NCI-H460 (cell line): ENCODE measurements at places on chromosomes 1 and 21.
A peak's percentile ranks its signal among the peaks of the same experiment; 100 is the strongest.

DNA sequence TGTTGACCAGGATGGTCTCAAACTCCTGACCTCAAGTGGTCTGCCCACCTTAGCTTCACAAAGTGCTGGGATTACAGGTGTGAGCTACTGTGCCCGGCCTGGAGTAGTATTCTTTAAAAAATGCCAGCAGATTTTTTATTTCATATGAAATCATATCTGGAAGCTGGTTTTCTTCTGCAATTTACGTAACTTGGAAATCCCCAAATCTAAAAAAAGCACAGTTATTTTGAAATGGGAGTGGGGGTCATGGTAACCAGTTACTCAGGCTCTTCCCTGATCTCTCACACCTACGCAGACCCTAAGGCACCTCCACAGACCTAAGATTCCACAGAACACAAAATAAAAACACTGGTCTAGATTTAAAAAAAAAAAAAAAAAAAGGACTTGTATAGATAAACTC, 219.8 kb downstream of the DAB1 start:
- DNase-seq = no peak

DNA sequence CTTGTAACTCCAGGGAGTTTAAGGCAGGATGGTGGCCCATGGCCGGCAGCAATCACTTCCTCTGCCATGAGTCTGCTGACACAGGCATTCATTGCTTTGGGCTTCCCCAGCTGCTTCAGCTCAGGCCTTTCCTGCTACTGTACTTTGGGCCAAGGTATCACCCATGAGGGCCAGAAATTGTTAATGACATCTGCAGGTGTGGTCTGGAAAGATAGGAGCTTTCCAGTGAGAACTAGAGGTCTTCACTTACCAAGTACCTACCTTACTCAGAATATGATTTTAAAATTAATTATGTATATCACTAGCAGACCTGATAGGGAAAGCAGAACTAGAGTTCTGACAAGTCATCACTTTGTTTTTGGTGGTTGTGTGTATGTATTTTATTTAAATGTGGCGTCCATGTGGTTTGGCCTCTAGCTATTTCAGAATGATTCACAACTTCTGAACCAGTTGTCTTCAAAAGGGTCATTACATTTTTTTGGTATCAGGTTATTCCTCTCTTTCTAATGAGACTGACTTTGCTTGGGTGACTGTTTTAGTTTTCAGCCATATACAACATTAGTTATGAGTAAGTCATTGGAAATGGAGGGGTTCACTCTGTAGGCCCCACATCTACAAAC, 2.7 kb downstream of the RGL1 start:
- no peak for DNase-seq

GRCh38 chr1:206470692-206471414, 577 bp downstream of the IKBKE start:
- DNase-seq = no peak

- DNase-seq = no peak
Observed at GRCh38 chr1:196535727-196536126, 72.5 kb downstream of the KCNT2 start.

DNA sequence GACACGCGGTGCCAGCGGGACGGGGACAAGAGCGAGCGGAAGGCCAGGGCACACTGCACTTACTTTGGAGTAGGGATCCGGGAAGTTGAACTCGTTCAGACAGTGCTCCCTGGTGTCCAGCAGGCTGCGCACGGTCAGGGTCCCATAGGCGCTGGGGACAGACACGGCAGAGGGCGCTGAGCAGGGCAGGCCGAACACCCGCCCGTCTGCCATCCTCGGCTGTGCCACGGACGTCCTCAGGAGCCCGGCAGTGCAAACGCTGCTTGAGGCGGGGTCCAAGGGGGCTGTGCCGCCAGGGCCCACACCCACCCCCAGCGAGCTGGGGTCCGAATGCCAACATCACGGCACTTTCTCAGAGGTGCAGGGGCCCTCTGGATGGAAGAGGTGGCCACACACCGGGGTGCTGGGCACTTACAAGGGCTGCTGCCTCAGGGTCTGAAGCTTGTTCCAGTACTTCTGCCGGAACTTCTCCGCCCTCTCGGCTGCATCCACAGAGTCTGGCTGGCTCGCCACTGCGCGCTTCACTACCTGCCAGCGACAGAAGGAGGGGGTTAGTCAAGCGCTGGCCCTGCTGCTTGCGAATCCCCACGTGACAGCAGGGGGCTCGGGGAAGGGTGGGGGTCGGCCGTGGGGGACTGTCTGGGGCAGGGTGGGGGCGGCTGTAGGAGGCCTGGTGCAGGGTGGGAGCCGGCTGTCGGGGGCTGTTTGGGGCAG, 12.3 kb downstream of the PANK4 start:
- DNase-seq = no peak

DNA sequence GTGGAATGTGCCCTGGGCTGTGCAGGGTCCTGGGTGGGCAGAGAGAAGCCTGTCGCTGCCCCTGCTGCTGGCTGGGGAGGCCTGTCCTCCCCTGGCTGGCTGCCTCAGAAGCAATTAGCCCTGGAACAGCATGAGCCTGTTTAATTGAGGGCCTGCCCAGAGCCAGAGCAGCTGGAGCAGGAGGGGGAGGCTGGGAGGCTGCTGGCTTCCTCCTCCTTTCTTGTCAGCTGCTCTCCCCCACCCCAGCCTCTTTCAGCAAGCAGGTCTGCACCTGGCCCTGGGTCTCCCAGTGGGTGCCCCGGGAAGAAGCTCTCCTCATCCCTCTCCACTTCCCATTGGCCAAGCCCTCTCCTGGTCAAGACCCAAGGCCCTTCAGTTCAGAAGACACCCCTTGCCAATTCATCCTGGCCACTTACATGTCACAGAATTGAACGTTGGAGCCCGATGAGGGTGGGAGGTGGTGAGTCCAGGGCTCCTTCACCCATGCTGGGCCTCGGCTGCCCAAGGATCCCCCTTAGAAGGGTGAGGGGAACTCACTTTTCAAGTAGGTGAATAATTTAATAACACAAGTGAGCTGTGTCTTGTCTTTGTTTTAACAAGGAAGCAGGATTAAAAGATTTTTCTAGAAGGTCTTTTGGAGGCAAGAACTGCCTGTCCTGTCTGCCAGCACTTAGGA, 13.2 kb downstream of the AMPD2 start:
- no peak for DNase-seq

DNA sequence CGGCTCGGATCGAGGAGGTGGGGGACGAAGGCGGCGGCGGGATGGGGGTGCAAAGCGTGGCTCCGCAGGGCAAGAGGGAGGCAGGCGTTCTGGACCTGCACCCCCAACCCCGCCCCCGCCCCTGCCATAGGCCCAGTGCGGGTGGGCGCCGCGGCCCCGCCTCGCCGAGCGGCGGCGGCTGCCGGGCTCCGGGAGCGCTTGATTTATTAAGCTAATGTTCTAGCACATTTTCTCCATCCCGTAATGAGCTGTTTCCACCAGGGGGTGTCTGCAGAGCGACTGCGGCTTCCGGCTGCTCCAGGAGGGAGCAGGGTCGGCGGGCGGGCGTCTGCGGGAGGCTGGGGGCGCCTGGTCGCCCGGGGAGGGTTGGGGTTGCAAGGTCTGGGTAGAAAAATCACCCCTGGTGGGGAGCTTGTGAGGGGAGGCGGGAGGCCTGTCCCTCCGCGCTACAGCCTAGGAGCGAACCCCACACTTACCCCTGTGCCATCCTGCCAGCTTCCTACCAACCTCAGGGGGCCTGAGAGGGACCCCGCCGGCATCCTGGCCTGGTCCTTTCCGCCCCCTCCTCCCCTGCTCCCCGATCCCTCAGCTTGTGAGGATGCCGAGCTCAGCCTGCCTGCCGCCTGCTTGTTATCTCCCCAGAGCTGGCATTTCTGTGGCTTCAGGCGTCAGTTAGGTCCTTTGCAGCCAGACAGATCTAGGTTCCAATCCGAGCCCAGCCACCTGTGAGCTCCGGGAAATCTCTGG, 48.5 kb upstream of the ACOT11 start:
- no peak for DNase-seq

GRCh38 chr1:7196036-7196911, 411.0 kb downstream of the CAMTA1 start:
- no peak for DNase-seq

DNA sequence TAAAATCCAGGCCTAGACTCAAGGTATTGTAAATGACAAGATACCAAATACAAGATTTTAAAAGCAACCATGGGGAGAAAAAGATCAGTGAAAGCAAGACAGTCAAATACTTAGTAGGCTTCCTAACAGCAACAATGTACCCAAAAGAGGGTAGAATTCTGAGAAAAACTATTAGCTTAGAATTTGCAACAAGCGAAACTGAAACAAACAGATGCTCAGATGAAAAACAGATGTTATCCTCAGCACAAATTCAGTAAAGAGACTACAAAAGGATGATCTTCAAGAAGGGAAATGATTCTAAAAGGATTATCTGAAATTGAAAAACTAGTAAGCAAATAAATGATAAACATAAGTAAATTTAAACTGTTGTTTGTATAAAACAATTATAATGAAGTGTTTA, 40.0 kb downstream of the PDC start:
- no peak for DNase-seq

DNA sequence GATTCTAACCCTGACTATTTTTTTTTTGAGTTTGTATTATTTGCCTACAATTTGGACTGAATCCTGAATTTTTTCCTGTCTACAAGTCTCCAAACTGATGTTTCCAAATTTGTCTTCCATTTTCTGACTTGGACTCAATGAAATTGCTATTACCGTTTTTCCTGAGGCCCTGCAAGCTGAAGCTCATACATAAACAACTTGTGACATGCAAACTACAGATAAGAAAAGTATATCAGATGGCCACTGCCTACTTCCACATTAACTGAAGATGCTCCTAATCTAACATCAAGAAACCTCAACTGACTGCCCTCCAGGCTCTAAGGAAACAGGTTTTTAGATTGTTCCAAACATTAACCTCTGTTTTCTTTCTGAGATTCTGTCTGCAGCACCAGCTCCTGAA, 51.1 kb upstream of the KLHDC7A start:
- DNase-seq = no peak

DNA sequence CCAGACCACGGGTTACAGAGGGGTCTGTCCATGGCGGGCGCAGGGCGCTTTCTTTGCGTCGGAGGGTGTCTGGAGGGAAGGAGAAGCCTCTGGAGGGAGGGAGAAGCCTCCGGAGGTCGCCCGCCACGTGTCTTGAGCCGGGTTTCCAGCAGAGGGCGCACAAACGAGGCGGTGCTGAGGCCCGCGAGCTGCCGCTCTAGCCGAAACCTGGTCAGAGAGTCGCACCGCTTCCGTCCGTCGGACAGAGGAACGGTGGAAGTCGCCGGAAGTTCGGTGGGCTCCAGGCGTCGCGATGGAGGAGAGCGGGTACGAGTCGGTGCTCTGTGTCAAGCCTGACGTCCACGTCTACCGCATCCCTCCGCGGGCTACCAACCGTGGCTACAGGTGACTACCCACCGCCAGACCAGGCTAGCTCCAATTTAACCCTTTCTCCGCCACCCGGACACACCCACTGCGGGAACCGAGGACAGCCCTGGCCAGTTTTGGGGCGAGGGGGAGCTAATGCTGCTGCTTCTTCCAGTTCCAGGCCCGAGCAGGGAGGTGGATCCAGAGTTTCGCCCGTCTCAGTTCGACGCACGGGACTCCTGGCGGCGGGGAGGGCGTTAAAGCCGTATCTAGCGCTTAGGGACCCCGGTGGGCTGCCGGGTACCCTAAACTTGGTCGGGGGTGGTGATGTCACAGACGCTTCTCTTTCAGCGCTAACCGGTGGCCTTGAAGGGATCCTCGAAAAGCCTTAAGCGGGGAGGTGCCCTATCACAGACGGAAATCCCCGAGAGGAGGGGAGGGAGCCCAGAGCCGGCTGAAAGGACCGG, at the start of gene NECAP2:
TSS of gene NECAP2 (plus strand) at position 255 of the 812 bp plus-strand sequence. CDS start at position 293, 38 bp downstream.
- peak; percentile 84 for DNase-seq

GRCh38 chr1:182671750-182672486, 12.5 kb downstream of the RGS8 start:
- no peak for DNase-seq

- no peak for DNase-seq
Observed at GRCh38 chr1:184031409-184032107, 6.0 kb downstream of the COLGALT2 start.

- DNase-seq = no peak
Observed at GRCh38 chr1:216111842-216112241, 311.4 kb downstream of the USH2A start.

GRCh38 chr1:234997201-234997895, 131.3 kb downstream of the TOMM20 start:
- DNase-seq = peak; percentile 97

DNA sequence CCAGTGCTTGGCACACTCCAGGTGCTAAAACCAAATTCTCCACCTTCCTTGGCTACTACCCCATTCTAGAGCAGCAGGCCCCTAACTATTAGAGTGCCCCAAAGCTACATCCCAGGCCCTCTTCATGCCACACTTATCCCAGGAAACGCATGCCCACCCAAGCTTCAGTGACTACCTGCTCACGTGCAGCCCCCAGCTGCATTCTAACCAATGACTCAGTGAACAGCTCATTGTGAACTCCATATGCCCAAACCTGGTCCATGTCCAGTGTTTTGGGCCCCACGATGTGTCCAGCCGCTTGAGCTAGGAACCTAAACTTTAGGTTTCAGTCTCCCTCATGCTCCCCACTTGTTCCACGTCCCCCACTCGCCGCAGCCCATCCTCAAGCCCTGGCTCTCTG, 41.5 kb downstream of the NKAIN1 start:
- no peak for DNase-seq

GRCh38 chr1:194809215-194809614, 1622.8 kb upstream of the B3GALT2 start:
- no peak for DNase-seq

DNA sequence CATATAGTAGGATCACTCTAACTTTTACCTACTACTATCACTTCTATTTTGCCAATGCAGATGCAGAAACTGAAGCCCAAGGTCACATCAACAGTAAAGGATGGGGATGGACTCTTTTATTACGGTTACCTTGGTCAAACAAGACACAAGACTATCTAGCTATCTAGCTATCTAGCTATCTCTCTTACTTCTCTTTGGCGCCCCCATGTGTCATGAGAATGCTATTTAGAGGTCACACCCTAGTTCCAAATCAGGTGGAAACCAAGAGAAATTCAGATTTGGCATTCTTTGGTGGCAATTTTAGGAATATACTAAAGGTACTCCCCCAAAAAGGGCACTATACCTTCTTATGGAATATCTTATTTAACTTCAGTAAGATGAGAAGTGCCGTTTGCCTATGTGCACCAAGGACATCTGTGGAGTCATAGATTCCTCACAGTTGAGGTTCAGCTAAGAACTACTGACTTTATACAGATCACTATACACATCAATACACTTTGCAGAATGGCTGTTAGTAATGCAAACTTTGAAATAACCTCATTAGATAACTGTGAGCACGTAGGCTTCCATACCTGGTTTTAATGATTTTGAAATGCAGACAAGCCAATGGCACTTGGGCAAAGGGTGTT, 6.7 kb downstream of the ZNF648 start:
- peak; percentile 55 for DNase-seq

GRCh38 chr1:238111081-238111480, 220.4 kb upstream of the ZP4 start:
- DNase-seq = no peak
